ENCODE measurements at places on chromosomes 5 and 9.

DNA sequence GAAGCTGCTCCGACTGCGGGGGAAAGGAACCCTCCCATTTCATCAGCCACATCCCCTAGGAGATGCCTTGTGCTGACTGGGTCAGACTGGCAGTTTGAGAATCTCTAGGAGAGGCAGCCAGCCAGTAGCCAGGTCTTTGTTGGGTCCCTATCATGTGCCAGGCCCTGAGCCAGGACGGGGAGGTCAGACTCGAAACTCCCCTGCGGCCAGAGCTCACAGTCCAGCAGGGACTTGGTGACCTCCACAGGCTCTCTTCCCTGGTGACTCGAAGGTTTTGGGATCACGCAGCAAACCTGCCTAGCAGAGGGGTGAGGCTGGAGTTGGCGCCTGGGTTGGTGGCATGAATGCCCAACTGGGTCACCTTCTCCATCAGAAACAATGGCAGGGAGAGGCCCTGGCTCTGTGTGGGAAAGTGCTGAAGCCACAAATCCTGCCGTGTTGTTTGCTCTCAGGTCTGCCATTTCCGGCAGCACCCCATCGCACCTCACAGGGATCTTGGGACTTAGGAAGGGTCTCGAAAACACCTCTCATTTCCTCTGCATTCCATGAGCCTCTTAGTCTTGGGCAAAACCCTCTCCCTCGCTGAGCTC lies 14.4 kb upstream of the ORM1 start:
- DNase-seq: no peak

DNA sequence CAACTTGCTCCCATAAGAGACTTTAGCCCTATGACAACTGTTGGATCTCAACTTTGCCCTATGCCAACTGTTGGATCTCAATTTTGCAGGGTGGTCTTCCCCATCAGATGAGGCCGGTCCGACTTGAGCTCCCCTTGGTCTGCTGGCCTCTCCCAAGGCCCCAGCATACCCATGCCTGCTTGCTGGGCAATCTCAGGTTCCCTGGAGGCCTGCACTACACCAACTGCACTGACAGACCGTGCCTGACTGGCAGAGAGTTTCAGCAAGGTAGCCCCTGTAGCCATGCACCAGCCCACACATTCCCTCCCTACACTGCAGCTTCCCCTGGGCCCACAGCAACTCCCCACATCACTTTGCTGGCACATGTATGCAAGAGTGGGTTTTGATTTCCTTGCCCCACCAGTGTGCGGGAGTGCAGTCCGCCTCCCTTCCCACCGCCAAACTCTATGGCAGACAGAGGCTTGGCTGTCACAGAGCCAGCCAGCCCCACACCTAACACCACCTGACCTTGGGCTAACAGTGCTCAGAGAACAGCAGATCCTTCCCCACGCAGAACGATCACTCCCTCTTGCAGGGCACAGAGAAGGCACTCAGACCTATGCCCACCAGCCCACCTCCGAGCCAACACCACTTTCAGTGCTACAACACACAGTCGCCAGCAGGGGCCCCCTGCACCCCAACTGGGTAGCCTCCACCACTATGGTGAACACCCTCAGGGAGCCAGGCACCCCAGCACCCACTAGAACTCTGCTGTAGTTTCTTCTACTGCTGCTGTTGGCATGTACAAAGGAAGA lies 279.9 kb upstream of the COX7C start:
- DNase-seq: no peak

GRCh38 chr5:31750215-31750614 lies 111.3 kb downstream of the PDZD2 start:
- no peak for DNase-seq

- no peak for DNase-seq
These were observed 93.9 kb upstream of the LMX1B start for GRCh38 chr9:126519660-126520420.

DNA sequence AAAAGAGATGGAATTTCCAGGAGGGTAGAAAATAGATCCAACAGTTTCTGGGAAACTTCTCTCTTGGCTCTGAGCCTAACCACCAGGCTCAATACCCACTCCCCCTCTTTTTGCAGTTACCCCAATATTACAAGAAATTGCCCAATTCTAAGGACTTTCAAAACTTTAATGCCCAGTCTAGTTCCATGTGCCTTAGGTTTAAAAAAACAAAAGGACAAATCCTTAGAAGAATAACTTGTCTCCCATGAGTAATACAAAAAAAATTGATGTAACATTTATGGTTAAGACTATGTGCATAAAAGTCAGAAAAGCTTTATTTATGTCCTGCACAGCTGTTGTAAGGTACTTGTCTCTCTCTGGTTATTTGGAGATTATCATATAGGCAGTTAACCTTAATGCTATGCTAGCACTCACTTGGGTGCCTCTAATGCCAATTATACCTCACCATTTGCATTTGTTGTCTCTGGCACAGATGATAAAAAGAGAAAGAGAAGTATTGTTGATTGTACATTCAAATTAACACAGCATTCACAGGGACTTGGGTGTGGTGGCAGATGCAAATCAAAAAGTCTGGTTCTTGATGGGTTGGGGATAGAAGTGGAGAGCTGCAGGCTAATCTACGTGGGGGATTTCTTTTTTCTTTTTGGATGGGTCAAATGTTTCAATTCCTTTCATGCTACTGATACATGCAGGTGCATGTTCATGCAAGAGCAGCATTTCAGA lies 159.4 kb downstream of the PIK3R1 start:
- peak; percentile 16 for DNase-seq

DNA sequence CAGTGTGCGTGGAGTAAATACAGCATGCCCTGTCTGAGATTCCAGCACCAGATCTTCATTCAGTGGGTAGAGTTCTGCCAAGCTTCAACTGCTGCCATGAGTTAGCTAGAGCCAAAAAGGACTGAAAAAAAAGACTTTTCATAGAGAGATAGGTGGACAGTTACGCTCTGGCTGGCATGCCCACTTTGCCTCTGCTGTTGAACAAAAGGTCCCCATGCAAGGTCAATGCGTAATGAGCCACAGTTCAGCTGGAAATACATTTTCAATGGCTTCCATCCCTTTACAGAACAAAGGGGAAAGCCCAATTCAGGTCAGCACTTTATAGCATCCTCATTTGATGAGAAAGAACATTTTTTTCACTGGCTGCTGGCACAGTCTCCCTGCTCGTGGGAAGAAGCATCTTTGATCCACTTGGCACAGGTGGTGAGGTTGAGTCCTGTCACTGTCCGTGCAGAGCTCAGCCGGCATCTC lies 86.9 kb upstream of the ERCC6L2 start:
- no peak for DNase-seq

- DNase-seq: no peak
These were observed 48.0 kb downstream of the ELL2 start for GRCh38 chr5:95913663-95914062.

- DNase-seq: no peak
These were observed 78.4 kb downstream of the ADGRV1 start for GRCh38 chr5:90636948-90637347.

GRCh38 chr5:52760695-52761366 lies 26.9 kb upstream of the ITGA1 start:
- no peak for DNase-seq

DNA sequence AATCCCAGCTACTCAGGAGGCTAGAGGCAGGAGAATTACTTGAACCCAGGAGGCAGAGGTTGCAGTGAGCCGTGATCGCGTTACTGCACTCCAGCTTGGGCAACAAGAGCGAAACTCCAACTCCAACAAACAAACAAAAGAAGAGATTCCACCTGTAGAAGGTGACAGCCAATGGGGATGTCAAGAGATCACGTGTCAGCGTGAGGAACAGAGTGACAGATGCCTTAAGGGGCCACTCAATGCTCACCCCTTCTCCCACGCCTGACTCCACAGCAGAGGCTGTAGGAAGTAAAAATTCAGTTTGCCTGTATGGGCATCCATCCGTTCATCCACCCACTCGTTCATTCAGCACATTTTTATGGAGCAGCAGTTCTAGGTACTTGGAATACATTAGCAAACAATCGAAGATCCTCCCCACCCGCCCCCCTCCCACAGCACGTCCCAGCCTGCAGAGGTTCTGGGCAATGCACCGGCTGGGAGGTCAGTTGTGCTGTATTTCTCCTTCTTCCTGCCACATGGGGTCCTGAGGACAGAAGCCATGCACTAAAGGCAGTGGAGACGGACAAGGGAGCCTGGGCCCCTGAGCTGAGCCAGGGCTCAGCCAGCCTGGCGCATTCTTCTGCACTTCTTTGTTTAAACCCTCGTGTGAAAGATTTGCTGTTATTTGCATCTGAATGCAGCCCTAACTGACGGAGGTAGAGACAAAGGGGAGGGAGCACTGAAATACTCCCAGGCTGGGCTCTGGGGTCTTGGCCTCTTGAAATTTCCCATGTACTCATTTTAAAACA lies 11.3 kb upstream of the RNF130 start:
- DNase-seq: no peak

GRCh38 chr5:83586874-83587776 lies 115.6 kb downstream of the VCAN start:
- no peak for DNase-seq

DNA sequence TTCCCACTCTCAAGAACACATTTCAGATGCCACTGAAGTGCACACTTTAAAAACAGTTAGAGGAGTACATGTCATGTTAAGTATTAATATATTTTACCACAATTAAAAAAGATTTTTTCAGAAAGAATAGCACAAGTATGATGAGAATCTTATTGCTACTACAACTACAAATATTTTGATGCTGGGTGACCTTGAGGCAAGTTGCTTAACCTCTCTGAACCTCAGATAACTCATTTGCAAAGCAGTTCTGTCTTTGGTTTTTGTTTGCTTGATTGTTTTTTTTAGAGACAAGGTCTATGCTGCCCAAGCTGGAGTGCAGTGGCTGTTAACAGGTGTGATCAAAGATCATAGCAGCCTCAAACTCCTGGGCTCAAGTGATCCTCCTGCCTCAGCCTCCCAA lies 13.7 kb upstream of the EBF1 start:
- DNase-seq: no peak

DNA sequence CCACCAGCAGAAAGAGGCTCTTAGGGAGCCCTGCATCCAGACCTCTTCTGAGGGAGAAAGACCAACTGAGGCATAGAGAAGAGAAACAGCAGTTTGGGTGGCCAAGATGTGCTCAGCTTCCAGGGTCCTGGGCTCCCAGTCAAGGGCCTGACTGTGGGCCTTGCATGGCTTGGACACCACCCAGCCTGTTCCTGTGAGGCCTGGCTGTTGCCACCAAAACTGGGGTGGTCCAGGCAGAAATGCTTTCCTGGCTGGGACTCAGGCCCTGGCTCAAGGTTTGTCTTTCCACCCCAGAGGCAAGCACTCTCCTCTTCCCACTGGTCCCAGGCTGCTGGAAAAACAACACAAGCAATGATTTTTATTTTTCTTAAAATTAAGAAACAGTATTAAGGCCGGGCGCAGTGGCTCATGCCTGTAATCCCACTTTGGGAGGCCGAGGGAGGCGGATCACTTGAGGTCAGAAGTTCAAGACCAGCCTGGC lies 13.3 kb downstream of the MYOZ3 start:
- DNase-seq: no peak

DNA sequence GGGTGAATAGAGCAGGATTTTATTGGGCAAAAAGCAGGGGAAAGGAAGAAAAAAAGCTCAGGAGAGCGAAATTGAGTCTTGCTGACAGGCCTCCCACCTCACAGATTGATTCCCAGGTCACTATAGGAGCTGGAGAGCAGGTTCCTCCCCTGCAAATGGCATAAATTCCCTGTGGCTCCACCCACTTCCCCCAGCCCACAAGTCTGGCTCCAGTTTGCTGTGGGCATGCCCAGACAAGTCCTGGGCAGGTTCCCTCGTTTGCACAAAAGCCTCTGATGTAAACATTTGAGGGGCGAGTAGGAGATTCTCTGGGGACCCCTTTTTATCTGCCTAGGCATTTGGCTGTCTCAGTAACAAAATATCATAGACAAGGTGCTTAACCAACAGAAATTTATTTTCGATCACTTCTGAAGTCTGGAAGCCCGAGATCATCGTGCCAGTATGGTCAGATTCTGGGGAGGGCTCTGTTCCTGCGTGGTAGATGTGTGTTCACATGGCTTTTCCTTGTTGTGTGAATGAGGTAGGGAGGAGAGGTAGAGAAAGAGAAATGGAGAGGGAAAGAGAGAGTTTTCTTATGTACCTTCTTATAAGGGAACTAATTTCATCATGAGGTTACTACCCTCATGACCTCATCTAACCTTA lies 614.5 kb downstream of the MAT2B start:
- peak; percentile 39 for DNase-seq

- DNase-seq: no peak
These were observed 18.1 kb downstream of the COL5A1 start for GRCh38 chr9:134659688-134660131.

DNA sequence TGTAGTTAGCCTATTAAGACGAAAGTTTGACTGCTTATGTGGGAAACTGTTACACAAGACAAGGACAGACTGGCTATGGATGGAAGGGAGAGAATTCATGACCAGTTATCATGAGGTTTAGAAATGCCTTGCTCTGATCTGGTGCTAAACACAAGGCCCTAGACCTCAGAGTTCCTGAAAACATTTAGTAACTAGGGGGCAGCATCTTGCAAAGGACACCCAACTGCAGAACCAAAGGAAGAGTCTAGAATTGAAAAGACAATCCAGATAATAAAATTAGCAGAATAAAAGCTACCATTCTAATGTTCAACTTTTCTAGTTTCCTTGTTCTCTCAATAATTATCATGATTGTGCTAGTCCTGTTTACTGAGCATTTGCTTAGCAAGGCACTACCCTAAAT lies 130.5 kb upstream of the GPR151 start:
- DNase-seq: no peak

- DNase-seq: no peak
These were observed 42.9 kb downstream of the CXXC5 start for GRCh38 chr5:139690803-139691629.

DNA sequence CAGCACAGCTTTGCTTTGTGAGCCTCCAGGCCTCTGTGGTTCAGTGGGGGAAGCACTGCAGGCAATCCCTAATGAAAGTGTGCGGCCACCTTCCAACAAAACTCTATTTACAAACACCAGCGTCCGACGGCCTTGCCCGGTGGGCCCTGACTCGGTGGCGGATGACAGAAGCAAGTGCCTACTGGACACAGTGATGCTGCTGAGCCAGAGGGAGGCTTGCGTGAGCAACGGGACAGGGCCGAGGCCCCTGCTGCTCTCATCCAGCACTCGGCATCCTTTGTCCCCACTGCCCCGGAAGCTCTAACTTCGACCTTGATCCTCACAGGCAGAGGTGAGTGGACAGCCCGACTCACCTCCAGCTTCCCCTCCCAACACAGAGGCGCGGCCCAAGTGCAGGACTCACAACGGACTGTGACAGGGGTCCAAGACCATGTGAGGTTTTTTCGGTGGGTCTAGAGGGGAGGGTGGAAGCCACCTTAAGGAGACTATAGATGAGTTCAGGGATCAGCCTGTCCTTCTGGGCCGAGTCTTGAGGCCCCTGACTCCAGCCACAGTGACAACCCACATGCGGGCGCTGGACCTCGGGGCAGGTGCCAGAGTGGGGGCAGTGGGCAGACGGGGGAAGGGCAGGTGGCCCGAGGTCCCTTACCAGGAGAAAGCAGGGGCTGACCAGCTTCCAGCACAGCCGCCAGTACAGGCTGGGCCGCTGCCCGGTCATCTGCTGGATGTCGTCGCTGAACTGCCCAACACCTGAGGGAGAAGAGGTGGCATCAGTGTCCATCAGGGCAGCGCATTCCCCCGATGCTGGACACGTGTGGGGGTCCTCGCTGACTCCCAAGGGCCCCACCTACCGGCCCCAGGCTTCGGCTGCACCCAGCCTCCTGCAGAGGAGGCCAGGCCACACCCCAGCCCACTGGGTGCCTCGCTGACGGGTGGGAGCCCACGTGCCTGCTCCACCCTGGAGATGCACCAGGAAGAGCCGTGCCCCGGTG lies 39.4 kb downstream of the SLC6A3 start:
- no peak for DNase-seq

Measured in NCI-H1417 (cell line).